Neural crest cell (in vitro differentiated cells): ENCODE measurements at places on chromosomes 13 and 19. TPM values are rescaled to one million over a fixed set of nuclear protein-coding genes. Genes with fewer than 3 reads are reported as not detected.

GRCh38 chr13:36924001-36924400 is 4.0 kb upstream of the SMAD9 start:
- DNase-seq: no peak

DNA sequence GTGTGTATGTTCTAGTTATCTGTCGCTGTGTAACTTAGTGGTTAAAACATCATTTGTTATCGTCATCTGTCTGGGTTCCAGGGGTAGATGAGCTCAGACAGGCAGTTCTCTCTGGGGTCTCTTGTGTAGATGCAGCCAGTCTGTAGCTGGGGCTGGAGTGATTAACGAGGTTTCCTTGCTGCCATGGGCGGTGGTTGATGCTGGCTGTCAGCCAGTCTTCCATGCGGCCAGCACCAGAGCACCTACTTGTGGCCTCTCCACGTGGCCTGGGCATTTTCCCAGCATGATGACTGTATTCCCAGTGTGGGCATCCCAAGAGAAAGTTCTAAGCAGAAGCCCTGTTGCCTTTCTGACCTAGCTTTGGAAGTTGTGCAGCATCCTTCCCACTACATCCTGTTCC is 10.7 kb downstream of the ERCC5 start:
- DNase-seq: no peak

The EGLN2 gene
- total RNA-seq: 109 and 113 TPM in 2 replicates

The ACTMAP gene
- 22.7 and 25.1 TPM in 2 replicates for total RNA-seq
